ENCODE measurements at places on chromosomes 4 and X.
A peak's percentile ranks its signal among the peaks of the same experiment; 100 is the strongest.

GRCh38 chrX:124125471-124125870 is 164.0 kb downstream of the STAG2 start:
- no peak for DNase-seq

DNA sequence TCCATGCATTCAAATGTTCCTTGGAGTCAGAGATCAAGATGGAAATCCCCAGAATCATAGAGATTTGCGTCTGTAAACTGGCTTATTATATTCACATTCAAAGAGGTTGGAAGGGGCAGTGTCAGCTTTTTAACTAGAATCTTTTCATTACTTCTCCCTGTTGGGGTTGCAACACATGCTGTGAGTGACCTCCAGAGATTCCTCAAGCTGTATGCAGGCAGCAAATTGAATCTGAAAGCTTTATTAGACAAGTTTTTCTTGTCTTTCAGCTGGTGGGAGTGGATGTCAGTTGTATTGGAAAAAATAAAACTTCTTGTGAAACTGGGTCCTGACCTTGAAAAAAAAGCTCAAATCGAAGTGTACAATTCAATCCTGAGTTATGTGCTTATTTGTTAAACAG is 736.5 kb upstream of the FTHL17 start:
- DNase-seq = no peak

GRCh38 chr4:99669084-99669483 is 11.5 kb upstream of the C4orf54 start:
- DNase-seq = no peak

DNA sequence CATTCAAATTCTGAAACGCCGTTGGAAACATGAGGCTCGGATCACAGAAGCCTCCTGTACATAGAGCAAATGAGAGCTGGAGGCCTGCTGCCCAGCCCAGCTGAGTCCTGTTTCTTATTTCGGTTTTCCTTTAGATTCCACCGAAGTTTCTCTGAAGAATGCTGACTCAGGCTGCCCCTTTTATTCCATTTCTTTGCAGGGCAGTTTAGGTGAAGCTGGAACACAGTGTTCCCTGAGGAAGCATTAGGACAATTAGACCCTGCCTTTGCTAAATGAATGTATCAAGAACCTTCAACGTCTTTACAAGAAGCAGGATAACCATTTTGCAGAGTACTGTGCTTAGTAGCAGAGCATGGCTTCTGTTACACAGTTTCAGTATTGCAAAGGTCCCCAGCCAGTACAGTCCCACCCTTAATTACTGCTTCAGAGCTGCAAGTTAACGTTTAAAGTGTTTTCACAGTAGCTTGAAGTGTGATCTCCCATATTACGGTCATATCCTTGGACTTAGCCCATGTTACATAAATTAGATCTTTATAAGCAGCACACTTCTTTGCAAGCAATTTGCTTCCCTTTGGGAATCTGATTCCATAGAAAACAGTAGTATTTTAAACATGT is 117.0 kb downstream of the TBL1X start:
- DNase-seq = no peak

DNA sequence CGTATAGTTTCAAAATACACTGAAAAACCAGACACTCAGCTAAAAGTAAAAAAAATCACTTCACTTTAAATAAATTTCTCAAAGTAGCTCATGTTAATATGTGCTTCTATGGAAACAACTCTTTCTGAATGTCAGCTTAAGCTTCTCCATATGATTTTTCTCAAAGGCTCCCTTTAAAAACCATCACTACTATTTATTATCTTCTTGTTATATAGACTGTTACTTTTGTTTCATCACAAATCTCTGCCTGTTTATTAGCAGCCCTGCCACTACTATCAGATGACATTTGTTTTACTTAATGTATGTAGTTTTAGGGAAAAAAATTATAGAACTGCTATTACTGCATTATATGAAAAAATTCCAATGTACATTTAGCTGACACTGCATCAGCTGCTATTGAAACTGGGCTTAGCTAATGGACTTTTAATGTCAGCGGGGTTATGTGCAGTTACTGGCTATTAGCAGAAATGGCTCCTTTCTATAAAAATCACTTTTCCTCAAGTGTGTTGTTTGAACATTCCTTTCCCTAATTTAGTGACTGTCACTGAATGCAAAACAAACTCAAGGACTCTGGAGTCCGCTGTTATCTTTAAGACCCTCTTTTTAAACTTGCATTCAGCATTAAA is 10.8 kb downstream of the UNC5C start:
- peak; percentile 50 for DNase-seq

DNA sequence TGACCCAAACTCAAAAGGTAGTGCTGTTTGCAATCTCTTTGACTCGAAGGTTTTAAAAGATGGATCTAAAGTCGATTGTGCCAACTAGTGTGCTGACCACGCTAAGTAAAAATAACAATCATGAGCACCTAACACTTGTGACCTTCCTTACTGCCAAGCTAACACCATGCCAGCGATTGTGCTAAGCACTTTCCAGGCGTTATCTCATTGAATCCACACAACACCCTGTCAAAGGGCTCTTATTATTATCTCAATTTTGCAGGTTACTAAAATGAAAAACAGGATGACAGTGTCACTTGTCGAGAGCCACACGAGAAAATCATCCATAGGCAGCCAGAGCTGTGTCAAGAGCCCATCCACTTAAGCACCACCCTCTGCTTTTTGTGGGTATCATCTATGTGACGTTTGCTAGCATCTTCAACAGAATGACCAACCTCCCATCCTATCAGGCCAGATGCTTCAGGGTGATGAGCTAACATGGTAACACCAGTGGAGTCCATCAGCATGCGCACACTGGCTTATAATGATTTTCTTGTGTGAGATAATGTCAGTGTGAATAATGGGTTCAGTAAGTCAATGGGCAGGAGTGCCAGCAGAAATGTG is 893 bp upstream of the GAB3 start:
- no peak for DNase-seq

DNA sequence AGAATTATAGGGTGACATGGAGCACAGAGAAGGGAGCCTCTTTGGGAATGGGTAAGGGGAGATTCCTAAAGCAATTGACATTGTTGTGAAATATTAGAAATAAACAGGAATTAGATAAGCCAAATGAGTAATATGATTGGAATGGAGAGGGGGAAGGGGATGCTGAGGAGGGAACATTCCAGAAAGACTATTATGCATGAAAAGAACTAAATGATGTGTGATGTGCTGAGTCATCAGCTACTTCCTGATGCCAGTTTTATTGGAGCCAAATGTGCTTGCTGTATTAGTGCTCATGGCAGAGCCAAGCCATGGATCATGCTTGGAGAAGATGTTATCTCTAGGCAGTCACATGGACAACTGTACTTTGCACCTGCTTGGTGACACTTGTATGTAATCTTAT is 189.0 kb upstream of the HCCS start:
- DNase-seq = peak; percentile 52

GRCh38 chrX:136711147-136711546 is 63.2 kb downstream of the CD40LG start:
- DNase-seq = peak; percentile 37

DNA sequence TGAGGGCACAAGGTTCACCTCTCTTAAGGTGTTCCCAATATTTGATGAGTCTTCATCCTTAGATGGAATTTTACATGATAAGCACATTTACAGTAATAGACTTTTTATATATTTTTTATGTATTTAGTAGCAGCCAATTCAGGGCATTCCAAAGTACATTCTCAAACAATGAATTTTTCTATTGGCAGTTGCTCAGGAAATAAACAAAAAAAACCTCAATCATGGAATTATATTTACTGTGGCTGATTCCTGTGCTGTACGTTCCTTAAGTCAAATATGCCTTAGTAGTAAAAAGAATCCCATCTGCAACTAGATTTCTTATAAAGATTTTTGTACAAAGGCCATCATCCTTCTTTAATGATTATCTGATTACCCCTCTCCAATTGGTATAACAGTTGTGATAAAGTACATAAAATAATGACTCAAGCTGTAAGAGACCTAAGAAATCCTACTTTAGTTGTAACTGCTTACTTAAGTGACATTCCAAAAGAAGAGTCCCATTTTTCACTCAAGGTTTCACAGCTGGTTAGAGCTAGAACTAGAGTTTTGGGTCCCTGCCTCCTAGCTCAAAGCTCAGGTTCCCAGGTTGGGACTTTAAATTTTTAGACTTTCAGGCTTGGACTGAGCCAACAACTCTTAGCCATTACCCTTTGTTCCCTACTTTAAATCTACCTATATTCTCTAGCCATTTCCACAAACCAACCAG is 152.7 kb downstream of the FHIP1A start:
- no peak for DNase-seq

DNA sequence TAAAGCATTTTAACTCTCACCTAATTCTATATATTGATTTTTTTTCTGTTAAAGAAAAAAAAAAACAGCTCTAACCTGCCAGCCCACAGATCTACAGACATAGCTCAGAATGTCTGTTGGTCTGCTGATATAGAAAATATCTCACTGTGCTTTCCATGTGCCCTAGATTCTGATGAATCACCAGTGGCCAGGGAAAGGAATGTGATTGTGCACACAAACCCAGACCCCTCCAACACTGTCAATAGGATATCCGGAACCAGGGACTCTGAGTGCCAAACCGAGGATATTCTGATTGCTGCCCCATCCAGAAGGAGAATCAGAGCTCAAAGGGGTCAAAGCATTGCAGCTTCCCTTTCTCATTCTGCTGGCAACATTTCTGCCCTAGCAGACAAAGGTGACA is 12.1 kb upstream of the SCML1 start:
- no peak for DNase-seq

GRCh38 chr4:38686682-38687081 is 22.7 kb downstream of the KLF3 start:
- no peak for DNase-seq

DNA sequence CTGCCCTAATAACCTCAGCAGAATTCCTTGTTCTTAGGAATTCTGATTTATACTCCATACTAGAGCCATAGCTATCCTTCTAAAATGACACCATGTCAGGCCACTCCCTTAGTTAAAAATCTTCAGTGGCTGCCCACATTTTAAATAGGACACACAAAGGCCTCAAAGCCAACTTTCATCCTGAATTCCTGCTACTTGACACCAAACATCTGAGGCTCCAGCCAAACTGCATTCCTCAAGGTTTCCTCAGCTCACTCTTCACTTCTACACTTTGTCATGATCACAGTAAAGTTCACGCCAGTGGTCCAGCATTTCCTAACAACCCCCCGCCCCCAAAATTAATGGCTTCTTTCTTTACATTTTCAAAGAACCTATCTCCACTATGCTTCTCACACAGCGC is 124.3 kb downstream of the ADGRA3 start:
- DNase-seq = no peak

DNA sequence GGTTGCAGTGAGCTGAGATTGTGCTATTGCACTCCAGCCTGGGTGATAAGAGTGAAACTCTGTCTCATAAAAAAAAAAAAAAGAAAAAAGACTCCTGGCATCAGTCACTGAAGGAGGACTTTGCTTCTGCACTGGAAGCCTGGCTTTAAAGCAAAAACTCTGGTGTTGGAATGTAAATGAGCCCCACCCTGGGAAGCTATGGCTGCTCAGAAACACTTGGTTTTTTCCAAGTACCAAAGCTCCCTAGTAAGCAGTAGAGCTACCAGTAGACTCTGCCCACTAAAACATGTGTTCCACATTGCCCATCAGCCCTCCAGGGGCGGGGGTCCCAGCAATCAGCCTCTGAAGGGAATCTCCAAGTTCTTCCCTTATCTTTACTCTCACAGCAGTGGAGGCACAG is 154.4 kb downstream of the SHROOM3 start:
- DNase-seq = peak; percentile 69

GRCh38 chr4:184440595-184441358 is 33.6 kb downstream of the IRF2 start:
- DNase-seq = no peak

- no peak for DNase-seq
Observed at GRCh38 chrX:77779695-77780094, 6.3 kb downstream of the ATRX start.

DNA sequence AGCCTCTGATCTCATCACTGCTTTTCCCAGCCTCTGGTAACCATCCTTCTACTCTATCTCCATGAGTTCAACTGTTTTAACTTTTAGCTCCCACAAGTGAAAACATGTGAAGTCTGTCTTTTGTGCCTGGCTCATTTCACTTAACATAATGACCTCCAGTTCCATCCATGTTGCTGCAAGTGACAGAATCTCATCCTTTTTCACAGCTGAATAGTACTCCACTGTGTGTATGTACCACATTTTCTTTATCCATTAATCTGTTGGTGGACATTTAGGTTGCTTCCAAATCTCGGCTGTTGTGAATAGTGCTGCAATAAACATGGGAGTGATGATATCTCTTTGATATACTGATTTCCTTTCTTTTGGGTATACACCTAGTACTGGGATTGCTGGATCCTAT is 109.5 kb downstream of the FRYL start:
- no peak for DNase-seq

- DNase-seq = no peak
Observed at GRCh38 chrX:139298437-139298836, 232.1 kb upstream of the F9 start.

DNA sequence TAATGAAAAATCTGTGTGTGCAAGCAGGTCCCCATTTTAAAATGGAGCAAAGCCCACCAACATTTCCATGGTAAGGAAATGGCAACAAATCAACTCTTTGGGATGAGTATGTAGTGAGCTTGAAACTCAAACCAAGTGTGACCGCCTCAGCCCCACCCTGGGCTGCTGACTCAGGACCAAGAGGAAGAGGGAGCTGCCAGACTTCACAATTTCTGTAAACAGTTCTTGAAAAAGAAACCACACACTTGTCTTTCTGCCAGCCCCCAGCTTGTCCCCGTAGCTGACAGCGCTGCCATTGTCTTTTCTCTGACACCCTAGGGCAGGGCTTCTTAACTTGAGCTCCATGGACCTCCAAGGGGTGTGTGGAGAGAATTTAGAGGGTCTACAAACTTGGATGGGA is 10.3 kb downstream of the RTL5 start:
- peak; percentile 78 for DNase-seq

GRCh38 chr4:54723220-54723619 is 65.5 kb downstream of the KIT start:
- no peak for DNase-seq

DNA sequence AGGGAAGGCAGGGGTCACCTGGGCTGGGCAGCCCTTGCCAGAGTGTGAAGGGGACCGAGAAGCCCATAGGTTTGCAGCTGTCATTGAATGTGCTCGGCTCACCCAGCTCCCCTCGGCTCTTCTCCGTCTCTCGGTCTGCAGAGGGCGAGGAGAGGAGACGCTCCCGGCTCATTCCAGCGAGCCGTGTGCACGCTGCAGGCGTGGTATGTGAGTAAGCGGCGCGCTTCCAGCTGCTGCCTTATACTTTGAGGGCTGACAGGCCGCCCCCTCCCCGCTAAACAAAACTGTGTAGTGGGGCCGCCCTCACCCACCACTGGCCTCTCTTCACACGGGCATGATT is 23.0 kb upstream of the BCORL1 start:
- peak; percentile 51 for DNase-seq
